ENCODE measurements at places on chromosomes 6 and 20.

DNA sequence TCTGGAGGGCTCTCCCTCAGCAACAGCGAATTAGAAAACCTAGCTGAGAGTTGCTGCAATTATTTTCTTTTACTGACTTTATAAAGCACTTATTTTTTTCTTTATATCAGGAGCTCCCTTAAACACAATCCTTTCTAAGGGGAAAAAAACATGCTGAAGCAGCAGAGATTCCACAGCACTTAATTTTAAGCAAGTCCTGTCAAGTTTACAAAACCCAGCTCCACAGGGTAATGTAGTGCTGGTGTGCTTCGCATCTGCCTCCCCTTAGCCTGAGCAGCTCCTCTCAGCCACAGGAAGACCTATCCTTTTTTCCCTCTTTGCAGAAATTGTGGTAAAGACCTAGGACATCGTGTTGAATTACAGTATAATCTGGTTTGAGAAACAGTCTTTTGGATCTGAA, 208.1 kb upstream of the SYNDIG1 start:
- DNase-seq, result no peak

GRCh38 chr6:66226109-66226508, 519.1 kb upstream of the EYS start:
- no peak for DNase-seq

DNA sequence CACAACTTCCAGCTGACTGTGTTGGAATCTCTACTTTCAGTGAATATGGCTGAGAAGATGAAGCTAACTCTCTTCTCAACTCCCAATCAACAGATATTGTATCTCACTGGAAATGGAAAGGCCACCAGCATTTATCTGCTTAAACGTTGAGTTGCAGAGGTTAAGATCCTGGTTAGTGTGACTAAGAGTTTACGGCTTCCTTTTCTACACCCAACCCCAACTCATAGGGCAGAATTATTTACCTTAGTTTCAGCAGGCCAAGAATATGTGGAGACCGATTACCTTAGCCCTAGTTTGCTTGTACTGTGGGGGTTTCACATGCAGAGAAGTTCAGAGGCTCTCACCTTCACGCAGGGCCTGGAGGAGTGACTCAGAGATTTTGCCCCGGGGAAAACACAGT, 1026.6 kb downstream of the EYS start:
- no peak for DNase-seq

DNA sequence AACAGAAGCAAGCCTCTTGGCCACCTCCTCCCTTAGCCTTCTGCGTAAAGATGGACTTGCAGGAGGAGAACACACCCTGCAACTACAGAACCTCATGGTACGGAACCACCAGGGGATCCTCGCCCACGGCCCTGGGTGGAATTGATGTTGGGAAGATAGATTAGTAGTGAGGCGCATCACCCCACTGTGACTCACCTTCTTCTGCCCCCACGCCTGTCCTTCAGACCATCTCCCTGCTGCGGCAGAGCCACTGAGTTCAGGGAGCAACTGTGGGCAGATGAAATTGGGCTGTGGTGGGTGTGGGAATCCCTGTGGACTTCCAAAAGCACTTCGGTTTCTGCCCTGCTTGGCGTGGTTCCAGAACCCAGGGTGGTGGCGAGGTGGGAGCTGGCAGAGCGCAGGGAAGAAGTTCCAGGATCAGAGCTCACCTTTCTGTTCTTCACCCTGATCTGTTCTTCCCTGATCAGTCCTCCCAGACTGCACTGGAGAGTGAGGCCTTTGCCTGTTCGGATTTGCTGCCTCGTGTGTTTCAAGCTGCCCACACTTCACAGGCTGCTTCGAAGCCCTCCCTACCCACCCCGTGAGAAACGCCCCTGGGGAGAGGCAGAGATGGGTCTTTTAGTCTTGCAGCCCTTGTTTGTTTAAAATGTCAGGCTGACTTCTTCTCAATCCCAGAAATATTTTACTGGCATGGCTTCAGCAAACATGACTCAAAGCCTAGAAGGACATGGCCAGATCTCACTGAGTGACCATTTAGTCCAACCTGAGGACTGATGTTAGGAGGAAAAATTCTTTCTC, 92.8 kb upstream of the MLN start:
- no peak for DNase-seq

DNA sequence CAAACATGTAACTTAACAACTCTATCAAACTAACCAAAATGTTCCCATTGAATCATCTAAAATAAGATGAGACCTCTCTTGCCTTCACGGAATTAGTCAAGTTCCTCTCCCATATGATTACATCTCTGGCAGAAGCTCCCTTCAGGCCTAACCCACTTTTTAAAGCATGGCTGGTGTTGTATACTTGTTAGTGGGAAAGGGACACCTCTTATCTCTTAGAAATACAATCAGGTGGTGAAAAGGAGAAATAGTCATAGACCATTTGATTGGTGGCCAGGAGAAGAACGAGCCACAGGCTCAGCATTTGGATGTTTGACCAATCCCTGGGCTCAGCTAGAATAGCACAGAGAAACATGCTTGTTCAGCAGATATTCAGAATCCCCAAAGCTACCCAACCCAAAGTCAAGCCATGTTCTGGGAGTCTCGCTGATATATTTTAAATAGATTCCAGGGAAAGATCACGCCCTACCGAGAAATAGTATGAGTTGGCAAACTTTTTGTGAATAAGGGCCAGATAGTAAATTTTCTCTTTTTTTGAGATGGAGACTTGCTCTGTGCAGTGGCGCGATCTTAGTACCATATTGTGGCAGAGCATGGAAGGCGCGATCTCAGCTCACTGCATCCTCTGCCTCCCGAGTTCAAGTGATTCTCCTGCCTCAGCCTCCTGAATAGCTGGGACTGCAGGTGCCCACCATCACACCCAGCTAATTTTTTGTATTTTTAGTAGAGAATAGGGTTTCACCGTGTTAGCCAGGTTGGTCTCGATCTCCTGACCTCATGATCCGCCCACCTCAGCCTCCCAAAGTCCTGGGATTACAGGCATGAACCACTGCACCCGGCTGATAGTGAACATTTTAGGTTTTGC, 126.3 kb upstream of the MYLIP start:
- DNase-seq, result no peak

DNA sequence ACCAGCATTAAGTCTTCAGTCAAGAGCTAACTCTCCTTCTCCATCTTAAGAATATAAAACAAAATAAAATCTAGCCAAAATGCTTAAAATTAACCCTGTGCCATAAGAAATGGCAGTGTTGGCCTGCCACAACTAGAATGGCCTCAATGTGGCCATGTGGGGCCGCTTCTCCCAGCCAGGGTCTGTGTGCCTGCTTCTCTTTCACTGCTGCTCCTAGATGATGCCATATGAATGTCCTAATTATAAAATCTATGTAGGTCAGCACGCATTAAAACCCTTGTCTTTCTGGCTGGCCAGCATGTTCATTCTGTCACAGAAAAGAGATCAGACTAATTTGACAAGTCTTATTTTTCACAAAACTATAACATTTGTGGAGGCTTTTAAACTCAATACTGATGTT, 102.6 kb downstream of the C6orf118 start:
- DNase-seq, result no peak

GRCh38 chr6:75746221-75746620, 2.8 kb upstream of the MYO6 start:
- no peak for DNase-seq

- no peak for DNase-seq
Observed at GRCh38 chr20:53226826-53227225, 254.7 kb downstream of the TSHZ2 start.

GRCh38 chr20:49919461-49919860, 4.1 kb upstream of the SPATA2 start:
- no peak for DNase-seq
